ENCODE measurements at places on chromosomes 3 and 15.

GRCh38 chr3:8607234-8608040 is 37.2 kb downstream of the SSUH2 start:
- no peak for DNase-seq

DNA sequence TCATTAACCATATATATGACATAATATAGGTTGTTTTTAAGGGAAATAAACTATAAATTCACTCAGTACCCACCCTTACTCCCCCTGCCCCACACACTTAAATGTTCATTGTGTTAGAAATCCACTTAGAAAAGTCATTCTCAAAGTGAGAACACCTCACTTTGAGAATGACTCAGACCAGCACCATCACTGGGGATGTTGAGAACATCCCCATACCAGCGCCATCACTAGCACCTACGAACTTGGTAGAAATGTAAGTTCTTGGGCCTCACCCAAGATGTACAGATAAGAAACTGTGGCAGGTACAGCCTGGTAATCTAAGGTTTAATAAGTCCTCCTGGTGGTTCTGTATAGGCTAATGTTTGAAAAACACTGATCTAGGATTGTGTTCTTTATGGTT is 362.6 kb downstream of the LPP start:
- DNase-seq = no peak

- DNase-seq = no peak
Measured at GRCh38 chr3:66228707-66229106, 7.9 kb downstream of the SLC25A26 start.

DNA sequence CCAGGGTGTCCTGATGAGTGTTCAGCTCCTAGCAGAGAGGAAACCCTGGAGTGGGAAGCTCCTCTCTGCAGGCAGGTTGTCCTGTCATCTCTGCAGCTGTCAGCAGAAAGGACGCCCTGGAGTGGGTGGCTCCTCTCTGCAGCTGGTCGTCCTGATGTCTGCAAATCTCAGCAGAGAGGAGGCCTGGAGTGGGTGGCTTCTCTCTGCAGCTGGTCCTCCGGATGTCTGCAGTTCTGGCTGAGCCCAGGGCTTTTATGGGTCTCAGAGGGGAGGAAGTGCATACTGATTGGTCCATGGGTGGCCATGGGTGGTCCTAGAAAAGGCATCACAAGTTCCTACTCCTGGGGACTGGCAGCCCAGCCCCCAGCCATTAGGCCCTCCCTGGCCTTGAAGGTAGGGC is 102.6 kb upstream of the BNIP2 start:
- DNase-seq = no peak

DNA sequence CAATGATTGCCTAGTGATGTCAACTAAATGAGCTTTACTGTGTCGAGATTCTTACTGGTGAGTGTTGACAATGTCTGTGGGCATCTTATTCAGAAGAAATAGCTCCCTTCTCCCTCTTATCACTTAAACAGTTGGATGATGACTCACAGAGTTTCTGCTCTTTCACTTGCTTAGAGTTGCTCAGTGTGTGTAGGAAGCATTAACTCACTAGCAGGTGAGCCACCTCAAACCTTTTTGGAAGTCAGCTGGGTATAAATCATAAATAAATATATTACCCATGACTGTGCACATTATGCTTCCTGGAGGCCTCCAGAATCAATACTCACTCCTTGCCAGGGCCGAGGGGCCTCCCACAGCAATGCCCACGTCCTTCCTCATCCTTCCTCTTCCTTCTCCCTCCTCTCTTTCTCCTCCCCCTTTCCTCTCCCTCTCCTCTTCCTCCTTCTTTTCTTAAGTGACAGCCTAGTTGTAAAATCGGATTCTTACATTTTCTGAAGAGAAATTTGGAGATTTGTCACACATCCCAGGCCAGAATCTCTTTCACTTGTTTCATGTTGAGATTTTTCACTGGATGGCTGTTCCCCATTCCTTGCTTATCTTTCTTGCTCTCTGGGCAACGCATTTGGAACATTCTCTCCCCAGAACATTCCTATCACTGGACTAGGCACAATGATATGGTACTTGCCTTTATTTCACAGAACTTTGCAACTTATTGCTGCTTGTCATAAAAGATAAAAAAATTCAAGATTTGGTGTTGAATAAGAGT is 17.5 kb downstream of the SHC4 start:
- DNase-seq = no peak

DNA sequence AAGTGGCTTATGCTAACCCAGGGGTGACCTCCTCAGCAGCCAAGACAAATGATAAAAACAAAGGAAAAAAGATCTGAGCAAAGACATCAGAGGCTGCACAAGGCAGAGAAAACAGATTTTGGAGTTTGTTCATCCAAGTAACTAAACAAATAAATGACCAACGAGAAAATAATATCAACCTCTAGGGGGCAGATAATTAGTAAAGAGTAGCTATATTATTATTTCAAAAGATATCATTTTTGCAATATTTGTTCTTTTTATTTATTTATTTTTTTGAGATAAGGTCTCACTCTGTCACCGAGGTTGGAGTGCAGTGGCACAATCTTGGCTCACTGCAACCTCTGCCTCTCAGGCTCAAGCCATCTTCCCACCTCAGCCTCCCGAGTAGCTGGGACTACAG is 101.8 kb downstream of the PCCB start:
- no peak for DNase-seq

GRCh38 chr3:133840767-133841166 is 35.2 kb downstream of the SRPRB start:
- DNase-seq = no peak

- no peak for DNase-seq
Measured at GRCh38 chr3:118772547-118773011, 262.1 kb downstream of the IGSF11 start.

DNA sequence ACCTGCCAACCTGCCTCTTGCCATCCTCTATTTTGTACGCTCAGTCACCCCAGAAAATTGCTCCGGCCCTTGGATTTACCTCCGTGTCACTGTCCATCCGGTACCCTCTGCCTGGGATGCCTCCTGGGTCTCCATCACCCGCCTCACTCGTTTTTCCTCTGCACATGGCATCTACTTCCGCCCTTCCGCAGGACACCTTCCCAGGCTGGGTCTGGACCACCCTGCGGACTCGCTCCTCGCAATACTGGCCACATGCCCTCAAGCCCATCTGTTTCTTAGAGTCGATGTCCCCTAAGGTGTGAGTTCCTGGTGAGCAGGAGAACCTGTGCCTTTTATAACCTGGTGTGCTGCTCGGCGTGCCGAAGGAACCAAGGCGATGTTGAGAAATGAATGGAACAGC is 58.5 kb downstream of the APBA2 start:
- DNase-seq = no peak

DNA sequence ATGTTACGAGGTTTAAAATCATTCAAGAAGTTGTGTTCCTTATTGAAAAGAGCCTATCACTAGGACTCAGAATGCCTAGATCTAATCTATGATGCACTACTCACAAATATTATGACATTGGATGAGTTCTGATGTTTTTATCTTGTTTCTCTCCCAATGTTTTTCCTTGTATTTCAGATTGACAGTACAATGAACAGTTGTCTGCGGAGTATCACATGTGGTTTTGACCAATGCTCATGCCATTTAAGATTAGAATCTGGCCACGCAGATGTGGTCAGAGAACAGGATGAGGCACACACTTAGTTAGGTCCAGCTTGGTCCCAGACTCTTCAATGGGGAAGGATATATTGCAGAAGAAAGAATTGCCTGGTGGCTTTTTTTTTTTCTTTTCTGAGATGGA is 25.6 kb upstream of the CCDC50 start:
- DNase-seq = no peak

DNA sequence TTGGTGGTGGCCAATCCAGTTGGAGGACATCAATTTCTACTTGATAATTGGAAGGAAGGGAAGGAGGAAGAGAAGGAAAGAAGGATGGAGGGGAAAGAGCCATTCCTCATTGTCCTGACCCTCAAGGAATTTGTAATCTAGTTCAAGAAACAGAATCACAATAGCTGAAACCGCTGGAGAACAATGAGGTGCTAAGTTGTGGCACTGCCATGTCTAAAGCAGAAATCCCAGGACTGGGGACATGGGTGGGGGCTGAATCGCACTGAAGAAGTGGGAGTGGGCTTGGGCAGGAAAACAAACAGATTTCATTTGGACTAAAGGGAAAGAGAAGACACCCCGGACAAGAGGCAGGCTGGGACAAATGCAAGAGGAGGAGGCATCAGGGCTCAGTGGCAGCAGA is 183.6 kb downstream of the UACA start:
- no peak for DNase-seq

DNA sequence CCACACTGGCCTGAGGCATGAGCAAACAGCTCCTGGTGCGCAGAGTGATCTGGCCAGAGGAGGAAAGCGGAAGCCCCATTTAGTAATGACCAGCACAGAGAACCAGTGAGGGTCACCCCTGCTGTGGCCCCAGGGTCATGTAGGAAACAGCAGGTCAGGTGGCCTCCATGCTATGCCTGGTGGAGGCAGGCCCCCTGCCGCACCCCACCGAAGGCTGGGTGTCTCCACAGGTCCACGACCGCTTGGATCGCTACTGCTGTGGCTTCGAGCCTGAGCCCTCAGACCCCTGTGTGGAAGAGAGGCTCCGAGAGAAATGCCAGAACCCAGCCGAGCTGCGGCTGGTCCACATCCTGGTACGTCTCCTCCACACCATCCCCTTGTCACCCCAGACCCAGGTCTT is 52.6 kb downstream of the POMGNT2 start:
- DNase-seq = no peak

DNA sequence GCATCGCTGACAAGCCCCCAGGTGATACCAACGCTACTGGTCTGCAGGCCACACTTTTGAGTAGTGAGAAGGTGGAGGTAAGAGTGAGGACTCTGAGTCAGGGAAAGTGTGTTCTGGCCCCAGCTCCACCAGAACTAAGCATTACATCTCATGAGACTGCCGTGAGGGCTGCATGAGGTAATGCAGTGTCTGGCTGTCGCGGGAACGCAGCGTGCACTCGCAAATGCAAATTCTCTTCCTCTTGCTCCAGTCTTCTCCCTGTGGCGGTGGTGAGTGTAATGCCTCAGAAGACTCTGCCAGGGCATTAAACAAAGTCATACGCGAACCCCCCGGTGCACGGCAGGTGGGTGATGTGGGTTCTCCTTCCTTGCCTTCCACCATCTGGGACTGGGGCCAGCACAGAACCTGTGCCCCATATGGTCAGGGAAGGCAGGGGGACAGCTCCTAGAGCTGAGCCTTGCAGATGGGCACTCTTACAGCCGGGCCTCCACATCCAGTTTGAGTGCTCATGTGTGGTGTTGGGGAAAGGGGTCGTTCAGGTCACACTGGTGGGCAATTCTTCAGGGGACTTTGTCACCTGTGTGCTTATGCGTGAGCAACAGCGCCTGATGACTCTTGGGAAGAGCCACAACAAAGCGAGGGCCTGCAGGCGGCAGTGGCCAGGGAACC is 175.8 kb downstream of the XXYLT1 start:
- DNase-seq = no peak

- DNase-seq = no peak
Measured at GRCh38 chr3:110810356-110810755, 261.3 kb upstream of the NECTIN3 start.

- DNase-seq = no peak
Measured at GRCh38 chr15:69869881-69870505, 227.7 kb downstream of the TLE3 start.

DNA sequence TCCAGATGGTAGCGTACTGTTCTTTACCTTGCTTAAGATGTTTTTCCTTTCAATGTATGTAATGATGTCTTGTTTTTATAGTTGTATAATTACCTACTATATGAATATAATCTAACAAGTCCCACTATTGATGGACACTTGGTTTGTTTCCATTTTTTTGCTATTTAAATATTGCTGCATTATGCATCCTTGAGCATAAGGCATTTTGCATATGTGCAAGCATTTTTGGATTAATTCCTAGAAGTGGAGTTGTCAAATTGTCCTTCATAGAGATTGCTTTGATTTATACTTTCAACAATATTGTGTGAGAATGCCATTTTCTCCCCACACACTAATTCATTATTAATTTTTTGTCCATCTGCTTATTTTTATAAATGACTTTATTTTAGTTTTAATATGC is 17.7 kb downstream of the TOPAZ1 start:
- no peak for DNase-seq

- DNase-seq = no peak
Measured at GRCh38 chr3:172051957-172052354, 12.6 kb downstream of the FNDC3B start.

GRCh38 chr3:127491323-127491722 is 99.2 kb downstream of the TPRA1 start:
- no peak for DNase-seq

- DNase-seq = no peak
Measured at GRCh38 chr3:473033-473800, 276.7 kb downstream of the CHL1 start.

- DNase-seq = peak; percentile 17
Measured at GRCh38 chr3:13708301-13708700, 159.4 kb downstream of the FBLN2 start.

GRCh38 chr3:172138792-172139507 is 99.6 kb downstream of the FNDC3B start:
- DNase-seq = no peak

DNA sequence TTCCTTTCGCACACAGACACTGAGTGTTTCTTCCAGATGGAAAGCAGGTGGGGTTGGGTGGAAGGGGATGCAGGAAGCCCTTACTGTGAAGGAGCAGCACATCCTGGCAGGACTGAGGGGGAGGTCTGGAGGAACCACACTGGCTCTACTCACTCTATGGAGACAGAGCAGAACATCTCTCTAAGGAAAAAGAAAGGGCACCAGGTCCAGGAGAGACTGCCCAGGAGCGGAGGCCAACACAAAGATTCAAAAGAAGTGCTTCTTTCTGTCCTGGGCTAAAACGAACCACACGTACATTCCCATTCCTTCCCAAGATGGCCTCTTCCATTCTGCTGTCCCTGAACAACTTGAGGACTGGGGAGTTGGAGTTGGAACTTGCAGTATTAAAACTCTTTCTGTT is 13.8 kb upstream of the VIPR1 start:
- DNase-seq = no peak
